NCI-H146 (cell line): ENCODE measurements at places on chromosomes 4 and X.

GRCh38 chrX:12946838-12947544 is 27.9 kb upstream of the TMSB4X start:
- DNase-seq, result peak; percentile 86

GRCh38 chr4:155615081-155615887 is 51.4 kb upstream of the GUCY1A1 start:
- no peak for DNase-seq

DNA sequence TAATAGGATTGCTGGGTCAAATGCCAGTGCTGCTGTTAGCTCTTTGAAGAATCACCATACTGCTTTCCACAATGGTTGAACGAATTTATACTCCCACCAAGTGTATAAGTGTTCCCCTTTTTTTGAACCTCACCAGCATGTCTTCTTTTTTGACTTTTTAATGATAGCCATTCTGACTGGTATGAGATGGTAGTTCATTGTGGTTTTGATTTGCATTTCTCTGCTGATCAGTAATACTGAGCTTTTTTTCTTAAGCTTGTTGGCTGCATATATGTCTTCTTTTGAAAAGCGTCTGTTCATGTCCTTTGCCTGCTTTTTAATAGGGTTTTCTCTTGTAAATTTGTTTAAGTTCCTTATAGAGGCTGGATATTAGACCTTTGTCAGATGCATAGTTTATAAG is 14.8 kb downstream of the USP38 start:
- DNase-seq, result no peak

GRCh38 chr4:113555868-113556267 is 205.7 kb downstream of the CAMK2D start:
- no peak for DNase-seq

DNA sequence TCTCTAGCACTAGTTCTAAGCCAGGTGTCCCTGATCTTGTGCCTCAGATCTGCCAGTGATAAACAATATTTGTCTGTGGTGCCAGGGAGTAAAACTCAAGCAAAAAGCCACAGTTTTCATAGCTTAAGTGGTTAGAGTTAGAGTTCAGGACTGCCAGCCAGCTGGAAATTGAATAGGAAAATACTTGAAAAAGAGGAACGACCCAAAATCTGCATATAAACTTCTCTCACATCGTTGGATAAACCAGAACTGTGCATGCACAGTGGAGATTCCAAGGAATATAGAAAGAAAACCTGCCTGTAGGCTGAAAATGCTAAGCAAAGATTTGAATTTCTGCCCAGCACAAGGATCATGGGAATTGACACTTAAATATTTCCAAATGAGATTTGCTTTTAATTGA is 35.0 kb upstream of the GNPDA2 start:
- no peak for DNase-seq

- DNase-seq, result no peak
Measured at GRCh38 chrX:129534816-129535578, 5.1 kb upstream of the OCRL start.

- DNase-seq, result no peak
Measured at GRCh38 chrX:9240956-9241355, 207.0 kb upstream of the FAM9B start.

DNA sequence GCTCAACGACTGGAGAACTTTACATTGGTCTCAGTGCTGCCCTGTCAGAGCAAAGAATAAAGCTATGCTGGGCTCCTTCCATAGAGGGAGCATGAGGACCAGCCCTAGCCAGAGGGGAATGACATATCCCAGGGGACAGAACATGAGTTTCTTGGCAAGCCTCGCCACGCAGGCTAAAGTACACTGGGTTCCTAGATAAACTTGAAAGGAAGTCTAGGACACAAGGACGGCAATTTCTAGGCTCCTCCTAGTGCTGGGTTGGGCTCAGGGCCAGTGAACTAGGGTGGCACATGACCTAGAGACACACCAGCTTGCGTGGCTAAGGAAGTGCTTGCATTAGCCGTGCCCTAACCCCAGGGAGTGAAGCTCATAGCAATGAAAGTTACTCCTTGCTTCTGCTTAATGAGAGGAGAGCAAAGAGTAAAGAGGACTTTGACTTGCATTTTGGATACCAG is 141.0 kb downstream of the MAB21L2 start:
- DNase-seq, result no peak

DNA sequence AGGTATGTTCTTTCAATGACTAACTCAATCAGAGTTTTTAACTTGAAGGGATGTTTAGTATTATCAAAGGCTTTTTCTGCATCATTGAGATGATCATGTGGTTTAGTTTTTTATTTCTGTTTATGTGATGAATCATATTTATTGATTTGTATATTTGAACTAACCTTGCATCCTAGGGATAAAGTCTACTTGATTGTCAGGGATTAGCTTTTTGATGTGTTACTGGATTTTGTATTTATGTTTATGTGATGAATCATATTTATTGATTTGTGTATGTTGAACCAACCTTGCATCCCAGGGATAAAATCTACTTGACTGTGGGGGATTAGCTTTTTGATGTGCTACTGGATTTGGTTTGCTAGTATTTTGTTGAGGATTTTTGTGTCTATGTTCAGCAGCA is 615.4 kb upstream of the GRID2 start:
- no peak for DNase-seq

DNA sequence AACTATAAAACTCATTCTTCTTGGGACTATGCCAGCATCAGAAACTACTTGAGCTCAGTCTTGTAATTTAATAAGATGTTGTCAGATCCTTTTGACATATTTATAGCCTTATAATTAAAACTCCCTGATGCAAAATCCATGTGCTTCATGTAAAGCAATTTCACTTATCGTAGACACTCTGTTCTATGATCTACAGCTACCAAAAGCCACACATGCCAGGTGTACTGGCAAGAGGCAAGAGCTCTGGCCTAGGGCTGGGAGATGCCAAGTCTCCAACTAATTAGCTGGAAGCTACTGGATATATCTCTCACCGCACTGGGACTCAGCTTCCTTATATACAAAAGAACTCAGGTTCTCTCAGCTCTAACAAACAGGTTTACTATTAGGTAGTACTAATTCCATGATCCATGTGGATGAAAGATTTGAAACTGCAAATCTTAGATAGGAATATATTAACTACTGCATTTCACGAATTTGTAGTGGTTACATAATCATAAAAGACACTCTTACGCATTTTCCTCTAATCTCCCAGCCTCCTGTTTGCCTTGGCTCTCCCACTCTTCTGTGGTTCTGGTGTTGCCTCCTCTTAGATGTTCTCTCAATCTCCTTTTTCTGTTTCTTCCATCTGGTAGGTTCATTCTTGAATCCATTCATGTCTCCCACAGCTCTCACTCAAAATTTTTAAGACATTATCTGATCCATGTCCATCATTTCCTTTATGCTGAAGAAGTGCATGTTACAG is 103.0 kb downstream of the HHIP start:
- no peak for DNase-seq

DNA sequence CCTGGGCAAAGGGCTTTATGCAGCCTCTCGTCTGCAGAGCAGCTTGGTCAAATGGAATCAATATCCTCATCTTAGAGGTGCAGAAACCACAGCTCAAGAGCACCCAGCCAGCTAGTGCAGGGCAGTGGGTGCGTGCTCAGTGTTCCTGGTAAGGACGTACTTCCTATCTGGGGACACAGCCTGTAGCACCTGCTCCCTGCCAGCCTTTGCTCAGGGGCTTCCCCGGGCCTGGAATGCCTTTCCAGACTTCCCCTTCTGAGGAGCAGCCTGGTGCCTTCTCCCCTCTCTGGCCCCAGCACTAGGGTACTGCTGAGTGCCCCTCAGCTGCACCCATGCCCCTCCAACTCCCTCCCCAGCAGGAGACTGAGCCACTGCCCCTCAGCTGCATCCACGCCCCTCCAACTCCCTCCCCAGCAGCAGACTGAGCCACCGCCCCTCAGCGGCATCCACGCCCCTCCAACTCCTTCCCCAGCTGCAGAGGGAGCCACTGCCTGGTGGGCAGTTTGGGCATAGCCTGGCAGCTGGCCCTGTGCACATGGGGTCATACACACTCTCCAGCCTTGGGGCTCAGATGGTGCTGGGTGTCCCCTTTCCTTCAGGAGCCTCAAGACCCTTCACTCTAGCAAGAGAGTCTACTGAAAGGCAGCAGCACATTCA is 42.2 kb upstream of the AFAP1 start:
- no peak for DNase-seq

DNA sequence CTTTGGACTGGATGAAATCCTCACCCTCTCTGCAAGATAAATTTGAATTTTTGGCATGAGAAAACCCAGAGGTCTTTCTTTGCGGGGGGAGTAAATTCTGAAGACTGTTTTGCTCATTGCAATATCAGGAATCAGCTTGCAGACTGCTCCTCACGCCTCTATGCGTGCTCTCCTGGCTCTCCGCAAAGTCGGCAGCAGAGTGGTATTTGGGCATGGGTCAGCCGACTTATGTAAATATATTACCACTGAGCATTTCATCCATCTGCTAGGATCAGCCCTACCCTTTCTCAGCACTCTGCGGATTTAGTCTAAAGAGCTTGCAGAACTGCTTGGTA is 288.0 kb downstream of the ASMT start:
- DNase-seq, result no peak

DNA sequence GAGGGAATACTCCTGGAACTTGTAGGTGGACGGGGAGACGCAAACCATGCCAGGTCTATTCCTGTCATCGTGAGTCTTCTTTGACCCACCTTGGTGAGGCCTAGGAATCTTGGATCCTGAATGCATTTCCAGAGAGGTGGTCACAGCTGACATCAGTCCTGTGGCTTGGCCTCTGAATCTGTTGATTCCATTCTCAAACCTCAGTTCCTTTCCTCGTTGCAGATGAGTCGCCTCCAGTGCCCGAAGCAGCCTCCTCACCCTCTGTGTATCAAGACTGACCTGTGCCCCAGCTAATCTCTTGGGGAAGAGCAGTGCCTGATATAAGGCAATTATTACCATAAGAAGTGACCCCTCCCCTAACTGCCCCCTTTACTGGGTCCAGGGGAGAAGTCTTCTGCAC is 118.1 kb downstream of the SMIM20 start:
- no peak for DNase-seq

DNA sequence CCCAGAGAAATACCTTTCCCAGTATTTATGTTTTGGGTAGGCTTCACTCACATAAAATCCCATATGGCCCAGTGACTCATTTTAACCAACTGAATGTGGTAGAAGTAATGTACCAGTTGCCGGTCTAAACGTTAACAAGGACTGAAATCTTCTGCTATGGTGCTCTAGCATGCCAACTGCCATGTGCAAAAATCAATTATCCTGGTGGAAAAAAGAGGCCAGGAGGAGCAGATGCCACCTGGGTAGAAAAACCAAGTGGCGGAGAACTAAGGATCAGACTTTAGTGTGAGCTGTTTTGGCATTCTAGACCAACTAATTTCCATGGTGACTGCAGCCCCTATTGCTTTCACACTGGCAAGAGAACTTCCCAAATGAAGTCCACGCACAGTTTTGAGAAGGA is 1660.7 kb upstream of the ADGRL3 start:
- no peak for DNase-seq

- DNase-seq, result peak; percentile 66
Measured at GRCh38 chr4:140870427-140870826, 114.2 kb upstream of the TBC1D9 start.

DNA sequence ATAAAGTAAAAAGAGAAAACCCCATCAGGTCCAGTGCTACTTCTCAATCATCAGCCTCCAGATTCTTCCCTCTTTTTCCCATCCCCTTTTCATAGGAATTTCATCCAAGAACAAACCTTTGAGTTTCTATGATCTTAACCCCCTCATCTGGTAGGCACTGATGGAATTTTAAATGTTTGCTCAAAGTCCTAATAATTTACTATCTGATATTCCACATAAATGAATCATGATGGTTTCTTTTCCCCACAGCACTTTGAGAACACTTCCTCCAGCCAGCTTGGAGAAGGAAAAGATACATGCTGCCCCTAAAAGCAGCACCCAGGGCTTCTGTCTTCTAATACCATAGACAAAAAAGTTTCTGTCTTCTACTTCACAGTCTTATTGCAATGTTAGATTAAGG is 19.4 kb upstream of the KLHL8 start:
- DNase-seq, result no peak

GRCh38 chrX:124023838-124024238 is 62.3 kb downstream of the STAG2 start:
- no peak for DNase-seq

DNA sequence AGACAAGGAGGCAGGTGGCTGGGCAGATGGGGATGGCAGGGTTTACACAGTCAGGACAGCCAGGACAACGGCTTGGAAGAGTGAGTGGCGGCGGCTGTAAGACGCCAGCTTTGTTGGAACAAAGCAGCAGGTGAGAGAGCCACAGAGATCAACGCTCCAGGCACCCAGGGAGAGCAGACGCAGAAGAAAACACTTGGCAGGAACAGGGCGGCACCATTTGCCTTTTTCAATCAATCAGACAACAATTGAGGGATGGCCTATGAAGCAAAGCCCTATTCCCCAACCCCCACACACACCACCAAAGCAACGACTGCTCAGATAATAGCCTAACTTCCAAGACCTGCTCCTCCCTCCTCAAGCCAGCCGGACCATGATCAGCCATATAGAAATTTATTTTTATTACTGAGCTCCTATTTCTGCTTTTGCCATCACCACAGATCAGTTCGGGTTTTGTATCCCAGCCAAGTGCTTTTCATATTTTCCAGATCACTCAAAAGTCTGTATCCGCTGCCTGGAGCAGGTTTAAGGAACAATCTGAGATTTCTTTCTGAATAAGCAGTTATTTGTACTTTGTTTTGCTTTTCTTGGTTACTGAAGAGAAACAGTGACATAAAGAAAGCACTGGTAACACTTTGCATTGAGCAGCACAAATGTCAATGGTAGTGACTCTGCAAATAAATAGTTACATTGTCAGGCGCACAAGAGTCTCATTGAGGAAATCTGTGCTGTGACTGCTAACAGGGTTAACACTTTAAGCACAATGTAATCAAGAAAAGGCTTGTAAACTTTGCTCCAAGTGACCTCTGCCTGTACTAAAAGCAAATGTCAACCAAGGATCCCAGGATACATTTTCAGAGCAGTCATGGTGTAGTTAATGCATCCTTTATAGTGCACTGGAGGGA is 81.8 kb upstream of the RBPJ start:
- DNase-seq, result peak; percentile 92

- peak; percentile 11 for DNase-seq
Measured at GRCh38 chr4:185640811-185641675, 105.7 kb upstream of the PDLIM3 start.

DNA sequence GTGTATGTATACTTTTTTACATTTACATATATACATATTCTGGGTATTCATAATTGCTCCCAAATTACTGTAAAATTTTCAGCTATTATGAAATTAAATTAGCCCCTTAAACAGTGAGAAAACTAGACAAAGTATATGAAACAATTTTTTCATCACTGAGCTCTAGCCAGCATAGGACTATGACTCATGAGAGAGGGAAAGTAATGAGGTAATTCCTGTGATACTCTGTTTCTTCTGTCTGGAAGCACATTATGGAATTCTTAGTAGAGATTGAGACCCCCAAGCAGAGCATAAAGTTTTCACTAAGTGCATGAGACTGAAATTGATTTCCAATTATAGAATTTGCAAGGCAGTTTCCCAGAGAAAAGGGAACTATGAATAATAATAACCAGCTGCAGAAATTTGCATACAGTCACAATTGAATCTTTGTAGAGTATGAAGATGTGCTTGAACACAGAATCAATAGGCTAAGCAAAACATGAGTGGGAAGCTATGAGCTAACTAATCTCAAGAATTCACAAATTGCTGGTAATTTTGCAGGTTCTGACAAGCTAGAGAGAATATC is 779.3 kb downstream of the ARAP2 start:
- no peak for DNase-seq
